ENCODE measurements at places on chromosomes 5 and 9.

DNA sequence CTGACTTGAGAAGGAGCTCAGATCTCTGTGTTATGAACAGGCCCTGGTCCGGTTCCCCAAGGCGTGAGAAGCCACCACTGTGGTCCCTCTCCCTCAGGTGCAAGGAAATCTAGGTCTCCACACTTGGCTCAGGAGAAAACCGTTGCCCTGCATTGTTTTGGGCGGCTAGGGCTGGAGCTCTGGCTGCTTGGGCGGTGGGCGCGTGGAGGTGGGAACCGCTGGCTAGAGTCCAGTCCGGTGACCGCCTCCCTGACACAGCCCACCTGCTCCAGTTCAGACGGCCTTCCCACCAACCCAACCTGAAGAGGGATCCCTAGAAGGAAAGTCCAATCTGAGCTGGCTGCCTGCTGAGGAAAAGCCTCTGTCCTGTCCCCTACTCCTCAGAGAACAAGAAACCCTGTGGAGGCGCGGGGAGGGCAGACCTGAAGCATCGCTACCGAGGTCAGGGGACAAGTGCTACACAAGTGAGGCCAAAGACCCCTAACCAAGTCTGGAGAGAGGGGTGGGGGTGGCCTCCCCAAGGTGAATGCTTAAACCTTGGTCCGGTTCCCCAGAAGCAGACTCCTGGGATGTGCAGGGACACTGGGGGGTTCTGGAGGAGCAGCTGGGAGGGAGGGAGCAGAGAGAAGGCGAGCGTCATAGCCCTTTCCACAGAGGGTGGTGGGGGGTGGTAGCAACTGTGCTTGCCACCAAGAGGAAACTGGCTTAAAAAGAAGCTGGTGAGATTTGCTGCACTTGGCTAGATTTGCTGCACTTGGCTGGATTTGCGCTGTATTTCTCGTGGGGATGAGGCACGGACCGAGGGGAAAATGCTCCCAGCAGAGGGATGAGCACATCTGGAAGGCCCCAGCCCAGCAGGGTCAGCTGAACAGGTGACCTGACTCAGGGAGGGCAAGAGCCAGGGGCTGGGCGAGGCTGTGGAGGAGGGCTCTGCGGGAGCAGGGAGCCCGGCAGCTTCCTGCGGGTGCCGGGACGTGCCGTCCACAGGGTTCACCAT, 65.2 kb downstream of the RAPGEF1 start:
- DNase-seq = no peak

- DNase-seq = no peak
Measured at GRCh38 chr5:126043688-126044087, 379.5 kb upstream of the GRAMD2B start.

- no peak for DNase-seq
Measured at GRCh38 chr5:69493396-69494133, 975 bp downstream of the OCLN start.

- DNase-seq = no peak
Measured at GRCh38 chr9:127344368-127345000, 52.5 kb upstream of the SLC2A8 start.

- DNase-seq = no peak
Measured at GRCh38 chr5:87138091-87138805, 129.4 kb upstream of the RASA1 start.

Data from stimulated activated CD8-positive, alpha-beta memory T cell treated with anti-CD3 and anti-CD28 coated beads, Interleukin-4, amount 100 ng/mL, for 1 hour (primary cell).